ENCODE measurements at places on chromosomes 1 and 21.

- no peak for DNase-seq
Observed at GRCh38 chr21:20010691-20011200, 987.5 kb upstream of the NCAM2 start.

DNA sequence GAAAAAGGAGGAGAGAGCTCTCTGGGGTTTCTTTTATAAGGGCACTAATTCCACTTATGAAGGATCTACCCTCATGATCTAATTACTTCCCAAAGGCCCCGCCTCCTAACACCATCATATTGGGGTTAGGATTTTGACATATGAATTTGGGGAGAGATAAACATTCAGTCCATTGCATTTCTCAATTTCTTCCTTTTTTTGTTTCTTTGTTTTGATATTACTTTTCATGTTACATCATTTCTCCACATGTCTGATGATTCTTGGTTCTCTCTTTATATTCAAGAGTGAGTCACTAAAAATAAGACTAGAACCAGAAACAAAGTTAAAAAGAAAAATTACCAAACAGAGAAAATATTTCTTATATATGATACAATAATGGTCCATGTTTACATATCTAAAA, 63.2 kb upstream of the DUSP10 start:
- no peak for DNase-seq

GRCh38 chr1:229848752-229849677, 218.0 kb upstream of the GALNT2 start:
- no peak for DNase-seq

DNA sequence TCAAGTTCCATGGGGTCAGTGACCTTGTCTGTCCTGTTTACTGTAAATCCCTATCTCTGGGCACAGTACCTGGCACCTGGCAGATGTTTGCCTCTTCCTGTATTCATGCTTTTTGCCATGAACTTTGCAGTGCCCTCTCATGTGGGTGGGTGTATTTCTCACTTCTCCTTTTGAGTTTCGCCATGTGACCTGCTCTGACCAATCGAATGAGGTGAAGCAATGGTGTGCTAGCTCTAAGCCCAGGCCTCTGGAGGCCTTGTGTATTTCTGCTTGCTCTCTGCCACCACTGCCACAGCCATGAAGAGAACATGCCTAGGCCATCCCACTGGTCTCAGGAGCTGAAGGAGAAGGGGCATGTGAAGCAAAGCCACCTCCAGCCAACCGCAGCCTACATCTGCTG, 185.5 kb upstream of the ZC3H12A start:
- DNase-seq, result no peak

GRCh38 chr21:33937931-33938339, 22.3 kb upstream of the ATP5PO start:
- no peak for DNase-seq

DNA sequence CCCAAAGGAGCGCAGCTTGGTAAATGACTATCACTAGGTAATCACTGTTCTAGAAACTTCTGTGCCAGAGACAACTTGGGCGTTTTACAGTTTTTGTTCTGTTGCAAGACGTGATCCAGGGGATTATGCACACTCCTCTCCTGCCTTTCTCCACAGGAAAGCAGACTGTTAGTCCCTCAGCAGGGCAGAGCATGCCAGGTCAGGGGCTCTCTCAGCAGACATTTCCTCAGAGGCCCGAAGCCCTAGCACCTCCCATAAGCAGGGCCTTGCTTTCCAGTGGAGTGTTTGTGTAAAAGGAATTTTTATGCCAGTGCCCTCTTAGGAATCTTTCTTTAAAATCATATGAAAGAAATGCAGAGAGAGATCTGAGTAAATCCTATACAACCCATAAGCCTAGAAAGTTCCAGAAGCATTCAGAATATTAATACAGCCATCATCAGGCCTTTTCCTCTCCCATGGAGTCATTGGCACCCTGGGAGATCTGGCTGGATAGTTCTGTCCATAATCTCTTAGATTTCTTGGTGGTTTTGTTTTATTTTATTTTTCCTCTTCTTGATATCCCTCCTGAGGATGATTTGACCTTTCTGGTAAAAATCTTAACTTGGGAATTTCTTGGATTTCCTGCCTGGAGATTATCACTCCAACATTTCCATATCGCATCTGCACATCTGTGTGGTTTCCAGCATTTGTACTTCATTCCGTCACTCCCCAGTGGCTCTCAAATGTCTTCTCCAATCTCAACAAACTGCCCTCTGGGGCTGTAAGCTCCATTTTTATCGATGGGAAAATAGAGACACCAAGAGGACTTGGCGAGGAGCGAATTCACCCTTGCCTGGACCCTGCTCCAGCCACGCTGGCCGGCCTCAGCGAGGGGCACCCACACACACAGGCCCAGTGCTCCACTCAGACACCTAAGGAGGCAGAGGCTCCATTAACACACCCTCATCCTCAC, 116.1 kb downstream of the PSMG1 start:
- no peak for DNase-seq

DNA sequence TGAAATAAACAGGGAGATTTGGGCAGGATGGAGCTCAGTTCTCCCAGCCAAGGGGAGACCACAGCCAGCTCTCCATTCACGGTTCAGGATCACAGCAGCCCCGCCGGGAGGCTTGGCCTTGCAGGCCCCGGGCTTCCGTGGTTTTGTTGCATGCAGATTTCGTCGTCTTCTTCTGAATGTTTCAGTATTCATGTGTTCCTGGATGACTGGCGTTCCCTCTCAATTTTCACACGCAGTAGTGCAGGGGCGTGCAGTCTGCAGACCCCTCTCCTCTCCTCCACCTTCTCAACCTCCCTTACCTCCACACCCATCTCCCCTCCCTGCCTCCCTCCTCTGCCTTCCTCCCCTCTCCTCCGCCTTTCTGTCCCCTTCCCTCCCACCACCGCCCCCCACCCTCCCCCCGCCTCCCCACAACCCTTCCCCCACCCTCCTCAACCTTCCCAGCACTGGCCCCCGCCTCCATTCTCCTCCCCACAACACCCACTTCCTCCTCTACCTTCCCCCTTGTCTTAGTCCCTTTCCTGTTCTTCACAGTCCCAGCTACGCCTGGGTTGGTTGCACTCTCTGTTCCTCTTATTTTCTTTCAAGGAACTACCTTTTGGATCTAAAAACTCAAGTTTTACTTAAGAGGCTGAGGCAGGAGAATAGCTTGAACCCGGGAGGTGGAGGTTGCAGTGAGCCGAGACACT, 8.4 kb upstream of the SLC19A1 start:
- DNase-seq, result no peak

GRCh38 chr1:224914292-224914900, 15.1 kb upstream of the DNAH14 start:
- DNase-seq, result no peak

- no peak for DNase-seq
Observed at GRCh38 chr21:14734191-14734590, 188.1 kb upstream of the SAMSN1 start.
